ENCODE measurements at places on chromosomes 12 and 14. TPM values are rescaled to one million over a fixed set of nuclear protein-coding genes. Genes with fewer than 3 reads are reported as not detected.

The OR4K2 gene
- total RNA-seq, result not detected

- H3K4me1 ChIP-seq, result peaks cover 12% of the 10 kb centered on the region
- H3K4me3 ChIP-seq, result no peak overlapping the region
- H3K36me3 ChIP-seq, result no peaks in the 10 kb centered on the region
- no peak for DNase-seq
- H3K27me3 ChIP-seq, result no peaks in the 10 kb centered on the region
Observed at GRCh38 chr12:127127897-127128296, 1139.1 kb upstream of the TMEM132C start.

The SERPINA12 gene
- not detected for total RNA-seq

- DNase-seq, result peak; percentile 50
- peaks cover 7% of the 10 kb centered on the region for H3K4me1 ChIP-seq
- peaks cover 27% of the 10 kb centered on the region for H3K27me3 ChIP-seq
- peak overlapping the region; percentile 71 for H3K4me3 ChIP-seq
- H3K27ac ChIP-seq, result no peak overlapping the region
Observed at GRCh38 chr12:95548056-95548538, 3.2 kb downstream of the USP44 start.

DNA sequence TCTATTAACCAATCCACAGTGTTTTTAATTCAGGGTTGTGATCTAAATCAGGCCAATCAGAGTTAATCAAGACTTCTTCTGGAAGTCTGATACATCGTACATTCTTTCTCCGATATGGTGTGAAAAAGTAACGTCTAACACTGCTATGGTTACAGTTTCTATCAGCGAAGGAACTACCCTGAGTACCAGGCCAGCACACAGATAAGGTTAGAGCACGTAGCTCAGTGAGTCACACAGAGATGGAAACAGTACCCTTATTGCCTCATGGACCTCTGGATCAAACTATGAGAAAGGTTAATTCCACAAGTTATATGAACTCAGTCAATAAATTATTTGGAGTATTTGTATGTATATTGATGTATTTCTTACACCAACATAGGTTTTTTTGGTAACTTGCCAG, 3.3 kb downstream of the OR6C68 start:
- no peak overlapping the region for H3K27ac ChIP-seq
- DNase-seq, result no peak
- no peaks in the 10 kb centered on the region for H3K27me3 ChIP-seq
- no peak overlapping the region for H3K4me3 ChIP-seq
- H3K4me1 ChIP-seq, result no peaks in the 10 kb centered on the region
- no peaks in the 10 kb centered on the region for H3K36me3 ChIP-seq

The CLEC4D gene
- total RNA-seq, result not detected

GRCh38 chr14:79645753-79646362, 565.4 kb downstream of the DIO2 start:
- no peaks in the 10 kb centered on the region for H3K36me3 ChIP-seq
- no peaks in the 10 kb centered on the region for H3K4me1 ChIP-seq
- no peak overlapping the region for H3K4me3 ChIP-seq
- no peaks in the 10 kb centered on the region for H3K27me3 ChIP-seq
- no peak for DNase-seq

GRCh38 chr14:46734286-46734685, 82.7 kb upstream of the RPL10L start:
- no peaks in the 10 kb centered on the region for H3K36me3 ChIP-seq
- H3K27me3 ChIP-seq, result no peaks in the 10 kb centered on the region
- no peaks in the 10 kb centered on the region for H3K4me1 ChIP-seq
- no peak for DNase-seq
- H3K27ac ChIP-seq, result no peak overlapping the region

The PRH2 gene
- not detected for total RNA-seq

DNA sequence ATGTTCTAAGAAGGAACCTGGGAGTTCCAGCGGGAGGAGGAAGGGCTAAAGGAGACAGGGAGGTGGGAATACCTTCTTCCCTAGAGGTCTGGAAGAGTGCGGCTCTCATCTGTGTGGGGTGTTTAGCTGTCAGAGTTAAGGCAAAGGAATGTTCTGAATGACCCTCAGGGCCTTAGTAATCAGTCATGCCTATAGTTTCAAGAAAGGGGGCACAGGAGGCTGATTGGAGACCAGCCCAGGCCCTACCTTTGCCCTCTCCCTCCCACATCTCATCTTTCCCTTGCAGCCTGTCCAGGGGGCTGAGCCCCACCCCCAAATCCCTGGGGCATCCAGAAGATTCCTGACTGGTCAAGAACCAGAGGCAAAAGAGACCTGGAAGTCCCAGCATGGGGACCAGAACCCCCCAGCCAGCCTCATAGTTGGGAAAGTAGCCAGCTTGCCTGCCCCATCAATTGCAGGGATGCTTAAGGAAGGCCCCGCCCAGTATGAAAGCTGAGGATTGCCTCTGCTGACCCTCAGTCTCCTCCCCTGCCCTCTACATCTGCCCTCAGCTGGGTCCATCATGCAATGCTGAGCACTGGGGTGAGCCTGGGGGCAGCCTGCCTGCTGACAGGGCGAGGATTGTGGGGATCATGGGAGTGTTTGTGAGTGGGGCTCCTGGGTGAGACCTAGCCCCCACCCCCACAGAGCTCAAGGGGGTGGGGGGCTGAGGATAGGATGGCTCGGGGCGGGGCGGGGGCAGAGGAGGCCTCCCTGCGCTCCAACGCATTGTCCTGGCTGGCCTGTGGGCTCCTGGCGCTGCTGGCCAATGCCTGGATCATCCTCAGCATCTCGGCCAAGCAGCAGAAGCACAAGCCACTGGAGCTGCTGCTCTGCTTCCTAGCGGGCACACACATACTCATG, 1.8 kb downstream of the GPR162 start:
- H3K4me1 ChIP-seq, result peaks cover 15% of the 10 kb centered on the region
- no peak overlapping the region for H3K4me3 ChIP-seq
- no peak overlapping the region for H3K27ac ChIP-seq
- no peak for DNase-seq

DNA sequence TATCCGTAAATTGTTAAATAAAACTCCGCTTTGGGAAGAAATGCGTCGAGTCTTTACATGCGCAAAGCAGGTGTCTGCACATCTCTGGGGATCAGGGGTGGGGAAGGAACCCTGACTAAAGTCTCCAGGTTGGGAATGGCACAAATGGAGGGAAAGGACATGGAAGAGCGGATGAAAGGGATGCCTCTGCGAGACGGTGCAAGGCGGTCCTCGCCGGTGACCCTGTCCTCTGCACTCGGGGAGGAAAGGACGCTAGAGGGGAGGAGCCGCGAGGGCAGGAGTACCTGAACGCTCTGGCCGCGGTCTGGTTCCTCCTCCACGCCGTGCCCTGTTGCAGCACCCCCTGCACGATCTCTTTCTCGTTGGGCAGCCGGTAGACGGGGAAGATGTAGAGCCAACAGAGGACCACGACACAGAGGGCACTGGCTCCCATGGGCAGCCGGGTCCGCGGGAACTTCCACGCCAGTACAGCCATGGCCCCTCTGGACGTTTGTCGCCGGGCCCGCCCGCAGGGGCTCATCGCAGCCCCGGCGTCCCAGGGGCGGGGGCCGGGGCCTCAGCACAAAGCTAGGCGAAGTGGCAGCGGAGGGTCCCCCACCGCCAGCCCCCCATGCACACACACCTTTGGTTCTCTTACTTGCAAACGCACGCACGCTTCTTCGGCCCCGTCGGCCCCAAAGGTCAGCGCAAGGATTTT, 646 bp downstream of the ST8SIA1 start:
- no peaks in the 10 kb centered on the region for H3K4me1 ChIP-seq
- no peak for DNase-seq
- no peaks in the 10 kb centered on the region for H3K36me3 ChIP-seq
- H3K4me3 ChIP-seq, result 0 out of 2 replicates have a peak overlapping the region, but pooled peaks have one; percentile 70

- no peaks in the 10 kb centered on the region for H3K4me1 ChIP-seq
- no peaks in the 10 kb centered on the region for H3K36me3 ChIP-seq
- H3K27me3 ChIP-seq, result no peaks in the 10 kb centered on the region
- no peak overlapping the region for H3K27ac ChIP-seq
- DNase-seq, result no peak
Observed at GRCh38 chr12:131312793-131313545, 359.3 kb downstream of the ADGRD1 start.

- peaks cover 5% of the 10 kb centered on the region for H3K4me1 ChIP-seq
- no peaks in the 10 kb centered on the region for H3K27me3 ChIP-seq
- no peak overlapping the region for H3K4me3 ChIP-seq
- no peak for DNase-seq
- H3K27ac ChIP-seq, result no peak overlapping the region
- H3K36me3 ChIP-seq, result no peaks in the 10 kb centered on the region
Observed at GRCh38 chr12:16294376-16294956, 17.0 kb upstream of the SLC15A5 start.

- H3K27ac ChIP-seq, result no peak overlapping the region
- no peaks in the 10 kb centered on the region for H3K27me3 ChIP-seq
- H3K4me1 ChIP-seq, result peaks cover 42% of the 10 kb centered on the region
- no peak for DNase-seq
- no peak overlapping the region for H3K4me3 ChIP-seq
Observed at GRCh38 chr14:69266572-69267345, 6.8 kb downstream of the GALNT16 start.

DNA sequence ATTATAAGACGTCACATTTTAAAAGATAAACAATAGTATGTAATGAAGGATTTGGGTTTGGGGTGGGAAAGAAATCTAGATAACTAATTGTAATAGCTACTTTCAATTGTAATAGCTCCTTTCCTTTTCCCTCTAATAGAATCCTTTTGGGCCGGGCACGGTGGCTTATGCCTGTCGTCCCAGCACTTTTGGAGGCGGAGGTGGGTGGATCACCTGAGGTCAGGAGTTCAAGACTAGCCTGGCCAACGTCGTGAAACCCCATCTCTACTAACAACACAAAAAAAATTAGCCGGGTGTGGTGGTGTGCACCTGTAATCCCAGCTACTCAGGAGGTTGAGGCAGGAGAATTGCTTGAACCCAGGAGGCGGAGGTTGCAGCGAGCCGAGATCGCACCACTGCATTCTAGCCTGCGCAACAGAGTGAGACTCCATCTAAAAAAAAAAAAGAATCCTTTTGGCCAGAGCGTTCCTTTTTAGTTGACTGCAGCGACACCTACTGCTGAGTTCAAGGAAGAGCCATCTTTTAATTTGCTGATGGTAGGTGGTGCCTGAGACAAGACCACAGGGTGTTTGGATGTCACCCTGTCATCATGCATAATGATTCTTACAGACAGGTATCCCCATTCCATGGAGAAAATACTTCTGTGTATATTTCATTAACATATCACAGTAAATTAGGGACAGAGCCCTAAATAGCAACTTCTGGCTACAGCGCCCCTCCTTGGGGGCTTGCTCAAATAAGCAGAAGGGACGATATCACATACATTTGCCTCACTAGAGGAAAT, 79.5 kb downstream of the ARMH4 start:
- peaks cover 9% of the 10 kb centered on the region for H3K4me1 ChIP-seq
- H3K36me3 ChIP-seq, result no peaks in the 10 kb centered on the region
- H3K27me3 ChIP-seq, result no peaks in the 10 kb centered on the region
- no peak overlapping the region for H3K27ac ChIP-seq
- DNase-seq, result peak; percentile 78

DNA sequence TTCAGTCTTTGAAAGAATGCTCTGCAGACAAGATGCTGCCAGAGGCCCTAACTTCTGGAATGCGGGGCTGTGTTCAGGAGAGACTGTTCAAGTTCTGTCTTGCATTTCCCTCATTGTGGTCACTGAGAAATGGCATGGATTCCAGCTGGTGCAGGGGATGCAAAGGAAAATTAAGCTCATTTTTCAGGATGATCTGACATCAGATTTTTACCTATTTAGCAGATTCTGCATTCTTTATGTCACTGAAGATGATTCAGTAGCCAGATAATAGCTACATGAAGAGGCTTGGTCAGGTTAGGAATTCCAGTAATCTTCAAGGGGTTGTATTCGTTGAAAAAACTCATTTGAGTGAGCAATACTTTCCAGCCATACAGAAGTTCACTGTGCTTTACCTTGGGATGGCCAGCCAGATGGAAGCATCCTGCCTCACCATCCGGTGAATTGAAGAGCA, 16.1 kb upstream of the MFAP5 start:
- H3K4me3 ChIP-seq, result no peak overlapping the region
- DNase-seq, result peak; percentile 39
- H3K4me1 ChIP-seq, result peaks cover 18% of the 10 kb centered on the region

DNA sequence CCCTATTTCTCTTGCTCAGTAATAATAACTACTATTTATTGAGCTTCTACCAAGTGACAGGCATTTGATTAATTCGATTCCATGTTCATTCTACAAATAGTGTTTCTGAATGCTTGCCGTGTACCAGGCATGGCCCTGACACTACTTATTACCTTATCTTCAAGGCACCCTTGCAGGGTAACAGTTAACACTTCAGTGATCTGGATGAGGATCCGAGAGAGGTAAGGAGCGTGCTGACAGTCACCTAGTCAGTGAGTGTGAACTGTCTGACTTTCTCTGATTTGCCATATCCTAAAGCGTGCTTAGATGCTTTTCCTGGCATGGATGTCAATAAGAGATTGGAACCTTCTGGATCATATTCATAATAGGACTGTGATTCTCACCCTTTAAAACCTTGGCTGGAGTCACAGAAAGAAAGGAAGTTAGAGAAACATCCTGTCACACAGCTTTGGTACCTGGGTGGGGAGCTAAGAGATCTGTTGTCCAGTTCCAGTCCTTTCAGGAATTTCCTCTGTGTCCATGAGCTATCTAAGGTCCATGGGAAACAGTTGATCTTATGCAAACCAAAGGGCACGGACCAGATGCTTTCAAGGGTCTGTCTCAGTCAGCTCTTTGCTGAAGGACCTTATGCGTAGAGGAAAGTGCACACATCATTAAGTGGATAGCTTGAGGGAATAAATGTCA, 54.8 kb downstream of the PPFIBP1 start:
- no peak overlapping the region for H3K4me3 ChIP-seq
- peaks cover 8% of the 10 kb centered on the region for H3K36me3 ChIP-seq
- H3K27me3 ChIP-seq, result no peaks in the 10 kb centered on the region
- H3K27ac ChIP-seq, result no peak overlapping the region
- no peak for DNase-seq
- H3K4me1 ChIP-seq, result peaks cover 57% of the 10 kb centered on the region

The AKAP6 gene
- 14.3 TPM for total RNA-seq

The KCNMB4 gene
- total RNA-seq, result 2.7 TPM

The LGR5 gene
- not detected for total RNA-seq

DNA sequence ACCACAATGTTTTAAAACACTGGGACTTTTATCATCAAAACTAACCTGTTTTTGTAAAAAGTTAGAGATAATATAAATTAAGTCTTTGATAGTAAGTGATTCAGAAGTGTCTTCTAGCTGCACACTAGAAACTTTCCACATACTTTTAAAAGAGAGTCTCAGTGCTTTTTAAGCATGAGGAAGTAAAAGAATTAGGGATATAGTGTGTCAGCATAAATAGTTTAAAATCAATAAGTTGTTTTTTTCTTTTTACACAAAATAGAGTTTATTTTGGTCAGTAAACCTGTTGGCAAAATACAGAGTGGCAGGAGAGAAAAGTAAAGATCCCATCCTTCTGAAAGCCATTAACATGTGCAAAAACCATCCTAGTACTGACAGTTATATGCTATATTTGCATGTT, 1.7 kb downstream of the DNM1L start:
- peak overlapping the region; percentile 95 for H3K4me3 ChIP-seq
- no peaks in the 10 kb centered on the region for H3K36me3 ChIP-seq
- no peak for DNase-seq
- no peaks in the 10 kb centered on the region for H3K27me3 ChIP-seq

DNA sequence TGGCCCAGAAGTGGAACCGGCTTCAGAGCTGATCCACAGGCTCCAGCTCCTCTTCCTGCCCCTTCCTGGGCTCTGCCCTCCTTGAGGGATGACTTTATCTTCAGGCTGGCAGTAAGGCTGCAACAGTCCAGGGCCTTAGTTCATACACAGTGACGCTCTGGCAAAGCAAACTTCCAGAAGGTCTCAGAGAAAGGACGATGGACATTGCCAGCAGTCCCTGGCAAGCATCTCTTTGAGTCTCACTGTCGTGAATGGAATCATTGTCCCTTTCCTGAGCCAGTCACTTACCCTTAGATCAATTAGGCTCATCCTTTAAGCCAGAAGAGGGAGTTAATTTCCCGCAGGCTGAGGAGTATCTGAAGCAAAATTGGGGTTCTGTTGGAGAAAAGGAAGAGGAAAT, 8.6 kb downstream of the AK7 start:
- H3K27ac ChIP-seq, result no peak overlapping the region
- no peaks in the 10 kb centered on the region for H3K4me1 ChIP-seq
- H3K36me3 ChIP-seq, result no peaks in the 10 kb centered on the region
- no peak overlapping the region for H3K4me3 ChIP-seq

All from GM23248 (cell line).